Right lung (tissue), 10 donors: ENCODE measurements at places on chromosomes 3 and 15. TPM values are rescaled to one million over a fixed set of nuclear protein-coding genes. Genes with fewer than 3 reads are reported as not detected.

GRCh38 chr3:140131895-140132294 lies 196.9 kb downstream of the CLSTN2 start:
- DNase-seq = no peak

DNA sequence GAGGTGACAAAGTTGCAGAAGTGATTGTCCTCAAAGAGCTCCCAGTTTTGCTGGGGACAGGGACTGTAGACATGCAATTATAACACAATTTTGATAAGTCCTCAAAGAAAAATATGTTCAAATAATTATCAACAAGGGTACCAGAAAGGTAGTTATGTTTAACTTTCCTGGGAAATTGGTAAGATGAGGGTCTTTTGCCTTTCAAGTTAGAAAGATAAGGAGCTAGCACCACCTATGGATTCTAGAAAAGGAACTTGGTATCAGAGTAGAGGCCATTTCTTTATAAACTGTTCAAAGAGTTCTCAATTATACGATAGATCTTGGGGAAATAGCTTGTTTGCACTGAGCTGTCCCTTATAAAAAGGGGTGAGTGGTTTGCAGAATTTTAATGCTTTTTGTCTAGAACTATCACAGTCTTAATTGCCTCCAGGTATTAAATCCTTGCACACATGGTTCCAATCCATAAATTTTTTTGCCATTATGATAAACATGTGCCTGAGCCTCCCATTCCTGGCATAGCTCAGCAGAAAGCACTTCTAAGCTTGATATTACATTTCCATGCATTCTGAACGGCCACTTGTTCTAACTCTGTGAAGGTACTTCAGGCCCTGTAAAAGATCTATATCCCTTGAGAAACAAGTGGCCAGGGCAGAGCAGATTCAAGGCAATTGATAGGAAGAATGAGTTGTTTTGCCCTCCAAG lies 247.5 kb upstream of the LRIG1 start:
- no peak for DNase-seq

GRCh38 chr3:51777985-51778384 lies 1.1 kb downstream of the IQCF6 start:
- DNase-seq = no peak

- no peak for DNase-seq
These were observed 1036.6 kb downstream of the NTRK3 start for GRCh38 chr15:87219650-87220615.

Gene INKA1
- 10.6 TPM for polyA plus RNA-seq

Gene SMAD6
- polyA plus RNA-seq = 19.0 TPM

Gene EOMES
- 0.28 TPM for polyA plus RNA-seq

Gene OXTR
- polyA plus RNA-seq = 1.7 TPM
